ENCODE measurements at places on chromosomes 6 and 20. TPM values are rescaled to one million over a fixed set of nuclear protein-coding genes. Genes with fewer than 3 reads are reported as not detected.

GLYATL3 gene
- polyA plus RNA-seq, result not detected

DNA sequence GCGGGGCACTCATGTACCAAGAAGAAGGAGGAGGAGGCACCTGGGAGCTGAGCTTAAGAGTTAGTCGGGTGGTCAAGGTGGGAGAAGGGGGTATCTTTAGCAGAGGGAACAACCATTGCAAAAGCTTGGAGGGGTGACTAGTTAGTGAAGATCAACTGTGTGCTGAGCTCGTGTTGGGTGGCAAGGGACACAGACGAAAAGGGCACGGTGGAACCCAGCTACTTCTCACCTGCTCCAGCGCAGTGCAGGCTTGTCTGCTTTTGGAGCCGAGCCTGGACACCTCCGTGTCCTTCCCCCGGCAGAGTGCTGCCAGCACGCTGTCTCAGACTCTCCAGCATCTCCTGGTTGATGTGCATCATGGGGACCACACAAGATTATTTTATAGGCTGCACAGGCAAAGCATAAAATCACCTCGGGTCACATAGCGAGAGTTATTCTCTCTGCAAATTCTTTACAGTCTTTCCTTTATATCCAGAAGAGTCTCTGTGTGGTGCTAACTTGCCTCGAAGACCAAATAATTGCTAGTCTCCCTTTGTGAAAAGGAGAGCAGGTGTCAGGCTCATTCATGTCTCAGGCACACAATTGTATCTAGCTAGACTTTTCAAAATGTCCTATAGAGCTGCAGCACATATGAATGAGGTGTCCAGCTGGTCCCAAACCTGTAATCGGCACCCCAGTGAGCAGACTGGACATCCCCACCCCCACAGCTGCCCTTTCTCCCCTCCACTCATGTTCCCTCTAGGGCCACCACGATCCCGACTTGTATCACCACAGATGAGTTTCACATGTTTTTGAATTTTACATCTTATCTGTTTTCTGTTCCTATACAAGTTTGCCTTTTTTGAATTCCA, 123.4 kb downstream of the CEBPB start:
- no peak for DNase-seq

GRCh38 chr20:13353261-13353945, 132.3 kb downstream of the ISM1 start:
- DNase-seq, result no peak

- no peak for DNase-seq
These were observed 213.2 kb upstream of the FKBP1C start for GRCh38 chr6:62998022-62998421.

DNA sequence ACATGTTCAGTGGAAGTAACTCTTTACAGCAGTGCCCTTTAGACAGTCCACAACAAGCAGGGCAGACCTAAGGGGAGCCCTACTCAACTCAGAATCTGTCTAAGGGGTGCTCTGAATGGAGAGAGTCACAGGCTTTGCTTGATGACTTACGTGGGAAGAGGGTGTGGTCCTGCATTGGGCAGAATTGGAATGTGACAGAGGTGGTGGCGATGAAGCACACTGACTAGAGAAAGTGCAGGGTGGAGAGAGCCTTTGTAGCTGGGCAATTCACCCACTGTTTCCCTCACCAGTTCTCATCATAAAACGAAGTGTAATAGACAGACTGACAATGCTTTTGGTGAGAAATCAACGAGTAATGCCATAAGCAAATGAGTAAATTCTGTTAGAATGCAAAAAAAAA, 11.2 kb downstream of the TP53INP2 start:
- no peak for DNase-seq

- no peak for DNase-seq
These were observed 17.2 kb downstream of the ABT1 start for GRCh38 chr6:26613689-26614683.

DNA sequence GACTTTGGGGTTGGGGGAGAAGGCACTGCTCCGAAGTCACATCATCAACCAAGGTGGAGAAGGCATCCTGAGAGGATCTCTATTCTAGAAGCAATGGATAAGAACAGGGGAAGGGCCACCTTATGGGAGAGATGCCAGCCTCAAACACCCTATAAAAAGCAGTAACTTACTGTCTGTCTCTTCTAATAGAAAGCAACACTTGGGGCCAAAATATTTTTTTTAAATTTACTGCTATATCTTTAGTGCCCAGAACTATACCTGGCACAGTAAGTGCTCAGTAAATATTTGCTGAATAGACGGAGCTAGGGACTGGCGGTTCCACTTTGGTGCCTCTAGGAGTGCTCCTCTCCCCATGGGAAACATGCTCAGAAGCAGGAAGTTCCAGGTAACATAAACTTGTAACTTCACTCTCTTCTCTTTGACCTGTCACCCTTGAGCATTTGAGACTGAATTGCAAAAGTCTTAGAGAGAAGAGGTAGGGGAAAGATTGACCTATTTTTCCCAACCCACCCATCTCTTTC, 807 bp upstream of the OTOR start:
- DNase-seq, result no peak

DNA sequence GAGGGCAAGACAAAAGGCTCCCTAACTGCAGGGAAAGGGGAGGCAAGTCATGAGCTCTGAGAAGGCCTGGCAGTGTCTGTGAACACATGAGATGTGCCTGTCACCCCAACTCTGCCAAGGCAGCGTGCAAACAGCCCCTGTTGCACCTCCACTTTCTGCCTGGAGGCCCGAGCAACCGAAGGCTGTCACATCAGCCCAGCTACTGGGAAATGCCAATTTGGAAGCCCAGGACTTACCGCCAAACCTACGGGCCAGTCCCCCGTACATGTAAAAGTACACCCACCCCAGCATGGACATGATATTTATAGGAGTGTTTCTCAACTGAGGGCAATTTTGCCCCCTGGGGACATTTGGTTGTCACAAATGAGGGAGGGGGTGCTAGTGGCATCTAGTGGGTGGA, 27.3 kb upstream of the RPP40 start:
- no peak for DNase-seq

DNA sequence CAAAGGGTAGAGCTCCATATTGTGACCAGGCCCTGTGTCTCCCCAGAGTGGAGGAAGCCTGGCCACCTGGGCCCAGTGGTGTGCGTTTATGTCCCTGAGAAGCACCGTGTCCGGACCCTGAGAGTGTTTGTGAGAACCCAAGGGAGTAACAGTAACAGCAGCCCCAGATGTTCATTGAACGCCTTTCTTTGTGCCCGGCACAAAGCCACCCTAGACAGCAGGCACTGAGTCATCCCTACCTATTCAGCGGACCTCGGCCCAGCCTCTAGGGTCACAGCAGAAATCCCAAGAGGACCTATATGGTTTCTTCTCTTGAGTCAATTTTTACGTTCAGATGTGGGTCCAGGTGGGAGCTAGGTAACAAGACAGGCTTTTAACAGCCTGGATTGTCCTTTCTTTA, 24.5 kb downstream of the BCAS4 start:
- DNase-seq, result no peak

- DNase-seq, result no peak
These were observed 19.1 kb downstream of the SNAI1 start for GRCh38 chr20:50001784-50002311.

DNA sequence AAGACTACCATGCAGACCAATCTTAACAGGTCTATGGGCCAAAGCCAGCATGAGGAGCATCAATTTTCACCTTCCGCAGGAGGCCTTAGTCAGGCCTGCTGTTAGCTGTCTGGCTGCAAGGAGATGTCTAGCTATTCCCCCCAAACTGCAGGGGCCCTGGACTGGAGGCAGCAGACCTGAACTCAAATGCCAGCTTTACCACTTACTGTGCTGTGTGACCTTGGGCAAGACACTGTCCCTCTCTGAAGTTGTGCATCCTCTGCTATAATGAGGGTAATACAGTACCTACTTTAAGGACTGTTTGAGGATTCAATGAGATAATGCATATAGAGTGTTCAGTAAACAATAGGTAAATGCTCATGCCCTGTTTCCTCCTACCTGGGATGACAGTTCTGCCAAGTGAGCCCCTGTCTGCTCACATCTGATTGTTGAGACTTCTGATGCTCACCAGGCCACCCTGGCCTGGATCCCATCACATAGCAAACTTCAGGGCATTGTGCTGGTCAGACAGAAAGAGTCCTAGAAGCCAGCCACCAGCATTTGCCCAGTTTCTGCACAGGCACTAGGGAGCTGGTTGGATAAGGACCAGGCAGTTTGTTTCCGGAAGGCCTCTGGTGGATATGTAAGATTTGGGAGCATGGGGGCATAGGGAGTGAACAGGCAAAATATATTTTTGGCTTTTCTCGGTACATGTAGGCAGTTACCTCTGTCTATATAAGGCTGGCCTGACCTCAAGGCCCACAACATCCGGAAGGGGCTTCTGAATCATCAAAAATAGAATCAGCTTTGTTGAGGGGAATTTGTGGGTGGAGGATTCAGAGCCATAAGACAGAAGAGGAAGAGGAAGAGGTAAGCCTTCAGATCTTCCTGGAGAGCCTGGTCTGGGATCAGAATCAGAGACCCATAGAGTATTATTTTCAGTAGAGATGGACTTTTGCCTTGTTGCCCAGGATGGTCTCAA, 2.3 kb upstream of the OCSTAMP start:
- DNase-seq, result no peak

DNA sequence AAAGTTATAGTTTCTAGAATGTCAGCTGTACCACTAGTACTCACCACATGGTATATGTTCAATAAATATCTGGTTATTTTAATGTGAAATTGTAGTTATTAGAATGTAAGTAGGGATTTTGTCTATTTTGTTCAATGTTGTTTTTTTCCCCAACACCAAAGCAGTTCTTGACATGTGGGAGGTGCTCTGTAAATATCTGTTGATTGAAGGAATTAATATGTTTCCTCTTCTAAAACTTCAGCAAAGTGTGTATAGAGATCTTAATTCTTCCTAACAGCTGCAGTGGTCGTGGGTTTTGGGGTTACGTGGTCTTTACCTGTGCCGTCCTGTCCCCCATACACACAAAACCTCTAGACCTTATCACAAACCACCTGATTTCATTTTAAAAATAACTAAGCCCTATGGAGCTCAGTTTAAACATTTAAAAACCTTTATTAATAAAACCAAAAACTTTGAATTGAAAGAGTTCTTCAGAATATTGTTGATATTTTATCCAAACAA, 471.9 kb upstream of the SOX4 start:
- DNase-seq, result no peak

- DNase-seq, result no peak
These were observed 7.8 kb upstream of the NR2E1 start for GRCh38 chr6:108157981-108158525.

All from right renal cortex interstitium (tissue), 3 donors.